ENCODE measurements at places on chromosomes 7 and 10.
A peak's percentile ranks its signal among the peaks of the same experiment; 100 is the strongest.

GRCh38 chr7:84735677-84736076 is 451.2 kb downstream of the SEMA3D start:
- no peak for DNase-seq

DNA sequence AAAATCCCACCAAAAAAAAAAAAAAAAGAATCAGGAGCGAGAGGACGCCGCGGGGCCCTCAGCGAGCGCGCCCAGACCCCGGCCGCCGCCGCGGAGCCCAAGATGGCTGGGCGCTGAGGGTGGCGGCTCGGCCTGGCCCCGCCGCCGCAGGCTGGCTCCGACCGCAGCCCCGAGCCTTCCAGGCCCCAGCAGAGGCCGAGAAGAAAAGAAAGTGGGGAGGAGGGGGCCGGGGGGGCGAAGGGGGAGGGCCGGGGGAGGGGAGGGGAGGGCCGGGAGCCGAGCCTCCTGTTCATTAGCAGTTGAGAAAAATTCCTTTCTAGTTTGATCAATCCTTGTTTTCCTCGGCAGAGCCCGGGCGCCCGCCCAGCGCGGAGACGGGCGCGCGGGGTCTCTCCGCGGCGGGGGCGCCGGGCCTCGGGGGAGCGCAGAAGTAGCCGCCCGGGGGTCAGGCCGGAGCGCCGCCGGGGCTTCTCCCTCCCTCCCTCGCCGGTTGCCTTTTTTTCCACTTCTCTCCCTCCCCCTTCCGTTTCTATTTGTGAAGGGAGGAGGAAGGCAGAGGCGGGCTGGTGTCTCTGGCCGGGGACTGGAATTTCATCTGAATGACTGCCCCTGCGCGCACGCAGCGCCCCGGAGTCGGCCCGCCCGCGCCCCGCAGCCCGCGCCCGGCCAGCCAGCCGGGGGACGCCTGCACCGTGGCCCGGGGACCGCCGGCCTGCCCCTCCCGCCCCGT is 778 bp upstream of the TRIM8 start:
- peak; percentile 70 for DNase-seq

DNA sequence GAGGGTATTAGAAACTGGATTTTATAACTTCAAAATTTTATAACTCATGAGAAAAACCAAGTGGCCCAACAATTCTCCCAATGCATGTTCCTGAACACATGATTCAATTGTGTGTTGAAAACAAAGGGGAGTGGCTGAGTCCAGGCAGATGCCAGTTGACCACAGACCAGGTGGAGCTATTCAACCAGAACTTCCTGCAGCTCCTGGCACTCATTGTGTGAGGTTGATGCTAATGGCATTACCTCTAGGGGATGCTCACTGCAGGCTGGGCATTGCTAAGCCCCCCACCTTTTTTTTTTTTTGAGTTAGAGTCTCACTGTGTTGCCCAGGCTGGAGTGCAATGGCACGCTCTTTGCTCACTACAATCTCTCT is 20.3 kb downstream of the MYOF start:
- DNase-seq = peak; percentile 20

DNA sequence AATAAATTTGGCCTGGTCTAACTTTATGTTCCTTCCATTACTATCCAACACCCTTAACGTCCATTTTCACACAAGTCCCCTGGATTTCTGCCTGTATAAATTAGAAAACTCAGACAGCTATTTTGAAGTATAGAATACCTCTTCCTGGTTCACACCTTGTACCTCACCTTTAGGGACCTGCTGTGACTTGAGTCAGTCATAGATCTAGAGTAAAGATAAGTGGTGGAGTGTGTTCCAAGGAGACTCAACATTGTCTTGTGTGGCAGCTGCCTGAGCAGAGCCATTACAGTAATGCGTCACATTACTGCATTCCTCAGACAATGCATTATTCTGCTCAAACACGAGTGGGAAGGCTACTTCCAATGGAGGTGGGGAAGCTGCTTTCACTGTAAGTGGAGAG is 513.9 kb downstream of the ADRA2A start:
- no peak for DNase-seq

DNA sequence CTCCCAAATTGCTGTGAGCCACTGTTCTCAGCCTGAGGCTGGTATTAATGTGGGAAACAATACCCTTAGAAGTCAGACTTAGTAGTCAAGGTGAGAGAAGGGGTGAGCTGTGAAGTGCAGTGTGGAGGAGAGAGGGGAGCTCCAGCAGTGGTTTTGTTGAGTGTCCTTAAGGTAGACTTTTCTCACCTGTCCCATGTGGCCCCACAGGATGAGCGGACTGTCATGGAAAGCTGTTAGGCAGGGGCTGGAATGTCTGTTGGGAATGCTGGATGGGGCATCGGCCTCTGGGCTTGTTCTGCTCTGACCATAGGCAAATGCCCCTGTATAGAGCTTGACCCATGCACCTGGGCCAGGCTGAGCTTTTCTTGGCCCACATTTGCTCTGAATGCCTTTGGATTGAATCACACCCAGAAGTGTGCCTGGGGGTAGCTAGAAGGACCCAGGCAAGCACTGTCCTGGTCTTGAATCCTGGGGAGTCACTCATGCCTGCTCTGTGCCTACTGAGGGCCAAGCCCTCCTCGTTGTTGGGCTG is 36.3 kb upstream of the SH2D4B start:
- DNase-seq = no peak

Measured in AG20443 (cell line).